ENCODE measurements at places on chromosomes 6 and 20.

DNA sequence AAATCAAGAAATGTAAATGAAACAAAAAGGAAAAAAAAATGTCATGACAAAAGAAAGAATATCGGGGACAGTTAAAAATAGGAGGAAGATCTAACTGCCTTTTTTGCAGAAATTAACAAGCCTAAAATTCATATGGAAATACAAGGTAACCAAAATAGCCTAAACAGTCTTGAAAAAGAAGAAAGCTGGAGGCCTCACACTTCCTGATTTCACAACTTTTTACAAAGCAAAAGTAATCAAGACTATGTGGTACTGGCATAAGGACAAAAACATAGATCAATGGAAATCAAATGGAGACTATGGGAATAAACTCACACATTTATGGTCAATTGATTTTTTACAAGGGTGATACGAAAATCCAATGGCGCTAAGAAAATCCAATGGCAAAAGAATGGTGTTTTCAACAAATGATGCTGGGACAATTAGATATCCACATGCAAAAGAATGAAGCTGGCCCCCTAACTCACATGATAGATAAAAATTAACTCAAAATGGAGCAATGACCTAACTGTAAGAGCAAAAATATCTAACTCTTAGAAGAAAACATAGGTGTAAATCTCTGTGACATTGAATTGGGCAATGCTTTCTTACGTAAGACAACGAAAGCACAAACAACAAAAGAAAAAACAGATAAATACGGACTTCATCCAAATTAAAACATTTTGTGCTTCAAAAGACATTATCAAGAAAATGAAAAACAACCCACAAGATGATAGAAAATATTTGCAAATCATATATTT, 24.5 kb downstream of the MAP3K5 start:
- DNase-seq, result no peak

GRCh38 chr6:37628611-37629320, 68.9 kb downstream of the MDGA1 start:
- DNase-seq, result no peak

GRCh38 chr6:128363020-128363813, 157.2 kb downstream of the PTPRK start:
- no peak for DNase-seq

DNA sequence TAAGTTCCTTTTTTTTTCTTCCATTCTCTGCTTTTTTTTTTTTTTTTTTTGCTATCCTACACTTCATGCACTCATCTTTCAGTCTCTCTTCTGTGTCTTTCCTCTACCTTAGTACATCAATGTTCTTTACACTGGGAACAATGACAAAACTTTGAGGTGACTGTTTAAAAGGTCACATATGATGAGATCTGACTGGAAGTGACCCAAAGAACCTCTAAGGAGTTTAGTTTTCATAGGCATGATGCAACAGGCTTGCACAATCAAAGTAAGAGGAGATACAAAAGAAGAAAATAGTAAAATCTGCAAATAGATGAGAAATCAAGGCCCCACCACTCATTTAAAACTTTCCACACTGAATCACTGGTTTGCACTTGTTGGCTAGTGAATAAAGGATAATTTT, 840.8 kb downstream of the TBC1D32 start:
- DNase-seq, result no peak

- DNase-seq, result no peak
These were observed 41.9 kb upstream of the DEFB112 start for GRCh38 chr6:50091641-50092040.

DNA sequence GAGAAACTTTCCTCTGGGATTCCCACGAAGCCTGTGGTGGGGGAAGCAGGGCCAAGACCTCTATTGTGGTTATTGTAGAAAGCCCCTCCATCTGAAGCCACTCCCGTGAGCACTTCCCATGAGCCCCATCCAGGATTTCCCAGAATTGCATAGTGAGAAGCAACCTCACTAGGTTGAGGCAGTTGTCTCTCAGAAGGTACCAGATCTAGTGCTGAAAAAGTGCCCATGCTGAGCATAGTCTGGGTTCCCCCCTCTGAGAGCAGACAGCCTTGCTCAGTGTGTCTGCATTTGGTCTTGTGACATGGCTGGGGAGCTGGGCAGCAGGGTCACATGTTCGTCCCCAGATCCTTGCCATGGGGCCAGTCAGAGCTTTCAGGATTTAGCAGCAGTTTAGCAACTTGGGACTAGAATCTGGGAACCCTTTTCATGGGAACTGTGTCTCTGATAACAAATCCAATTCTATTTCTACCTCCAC, 38.6 kb downstream of the SLC9A8 start:
- no peak for DNase-seq

- peak; percentile 33 for DNase-seq
These were observed 3.8 kb downstream of the COL12A1 start for GRCh38 chr6:75201901-75202672.

- no peak for DNase-seq
These were observed 100.2 kb upstream of the KCNG1 start for GRCh38 chr20:51122931-51123658.

DNA sequence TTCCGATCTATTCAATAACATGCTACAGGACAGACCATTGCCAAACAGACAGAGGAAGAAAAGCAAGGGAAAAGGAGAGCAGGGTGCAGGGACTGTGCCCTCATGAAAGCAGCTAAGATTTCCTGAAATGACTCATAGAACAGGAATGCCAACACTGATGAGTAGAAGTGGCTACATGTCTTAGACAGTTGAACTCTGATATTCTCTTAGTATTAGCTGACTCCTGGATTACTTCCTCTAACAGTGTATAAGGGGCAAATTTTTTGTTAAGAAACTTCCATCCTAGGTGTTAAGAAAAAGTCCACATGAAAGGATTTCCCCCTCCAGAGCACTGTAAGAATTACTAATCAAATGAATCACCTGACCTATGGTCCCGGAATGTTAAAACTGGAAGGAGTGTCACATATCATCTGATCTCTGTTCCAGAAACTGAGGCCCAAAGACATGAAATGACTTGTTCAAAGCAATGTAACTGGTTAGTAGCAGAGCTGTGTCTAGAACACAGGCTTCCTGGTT, 224.9 kb downstream of the IBTK start:
- no peak for DNase-seq

DNA sequence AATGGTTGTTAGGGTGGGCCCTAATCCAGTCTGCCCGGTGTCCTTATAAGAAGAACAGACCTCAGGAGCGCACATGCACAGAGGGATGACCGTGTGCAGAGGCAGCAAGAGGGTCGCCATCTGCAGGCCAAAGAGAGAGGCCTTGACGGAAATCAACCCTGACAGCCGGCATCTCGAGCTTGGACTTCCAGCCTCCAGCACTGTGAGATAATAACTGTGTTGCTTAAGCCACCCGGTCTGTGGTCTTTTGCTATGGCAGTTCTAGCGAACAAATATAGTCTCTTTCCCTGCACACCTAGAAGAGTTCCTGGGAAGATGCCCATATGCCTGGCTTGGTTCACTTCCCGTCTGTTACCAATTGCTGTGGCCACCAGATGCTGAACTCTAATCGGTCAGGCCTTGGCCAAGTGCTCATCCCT, 35.3 kb upstream of the PTGIS start:
- DNase-seq, result no peak

- no peak for DNase-seq
These were observed 155.2 kb upstream of the RSPO3 start for GRCh38 chr6:126963077-126963809.

Data from B cell (primary cell).